ENCODE measurements at places on chromosomes 6 and 20. TPM values are rescaled to one million over a fixed set of nuclear protein-coding genes. Genes with fewer than 3 reads are reported as not detected.

The SLC22A2 gene
- 0.27 TPM for total RNA-seq

The CPNE5 gene
- 1.9 TPM for total RNA-seq

The MRAP2 gene
- 0.55 TPM for total RNA-seq

The HTR1B gene
- not detected for total RNA-seq

The RPP40 gene
- 5.8 TPM for total RNA-seq

The LY6G5C gene
- total RNA-seq: 1.1 TPM

The GRIK2 gene
- total RNA-seq: 5.4 TPM

The PHACTR1 gene
- 7.5 TPM for total RNA-seq

DNA sequence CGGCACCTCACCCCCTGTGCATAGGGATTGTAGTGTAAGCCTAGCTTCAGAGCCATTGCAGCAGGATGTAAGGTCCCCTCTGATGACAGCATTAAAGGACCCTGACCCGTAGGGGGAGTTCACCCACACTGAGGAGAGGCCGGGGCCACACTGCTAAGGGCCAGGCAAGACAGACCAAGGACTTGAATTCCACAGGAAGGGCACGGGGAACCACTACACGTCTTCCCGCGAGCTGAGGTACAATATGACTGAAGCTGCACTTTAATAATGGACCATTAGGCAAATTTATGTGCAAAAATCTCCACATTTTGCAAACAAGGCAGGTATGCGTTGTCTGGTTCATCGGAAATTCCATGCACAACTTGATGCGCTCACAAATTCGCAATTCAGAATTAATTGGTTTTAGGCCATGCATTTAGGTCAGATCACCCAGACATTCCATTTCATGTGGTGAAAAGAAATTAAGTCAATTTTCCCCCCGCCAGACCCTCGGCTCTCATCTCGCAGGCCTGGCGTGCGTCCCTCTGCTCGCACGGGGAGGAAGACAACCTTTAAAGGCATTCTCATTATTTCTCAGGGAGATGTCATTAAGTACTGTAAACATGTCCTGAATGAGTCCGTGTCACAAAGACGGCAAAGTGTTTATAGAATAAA, 111.8 kb downstream of the FOXA2 start:
- H3K27ac ChIP-seq: no peak overlapping the region

- peaks cover 62% of the 10 kb centered on the region for H3K4me1 ChIP-seq
- no peak for DNase-seq
- no peaks in the 10 kb centered on the region for H3K36me3 ChIP-seq
- no peaks in the 10 kb centered on the region for H3K27me3 ChIP-seq
- no peak overlapping the region for H3K4me3 ChIP-seq
Measured at GRCh38 chr20:2137552-2138201, 36.0 kb downstream of the STK35 start.

GRCh38 chr6:44304282-44305199, 8.6 kb downstream of the AARS2 start:
- no peak overlapping the region for H3K27ac ChIP-seq
- no peaks in the 10 kb centered on the region for H3K4me1 ChIP-seq
- H3K4me3 ChIP-seq: no peak overlapping the region
- no peak for DNase-seq
- peaks cover 67% of the 10 kb centered on the region for H3K36me3 ChIP-seq

- no peak for DNase-seq
- no peak overlapping the region for H3K4me3 ChIP-seq
- no peak overlapping the region for H3K27ac ChIP-seq
- H3K4me1 ChIP-seq: no peaks in the 10 kb centered on the region
Measured at GRCh38 chr6:21507811-21508210, 85.7 kb upstream of the SOX4 start.

DNA sequence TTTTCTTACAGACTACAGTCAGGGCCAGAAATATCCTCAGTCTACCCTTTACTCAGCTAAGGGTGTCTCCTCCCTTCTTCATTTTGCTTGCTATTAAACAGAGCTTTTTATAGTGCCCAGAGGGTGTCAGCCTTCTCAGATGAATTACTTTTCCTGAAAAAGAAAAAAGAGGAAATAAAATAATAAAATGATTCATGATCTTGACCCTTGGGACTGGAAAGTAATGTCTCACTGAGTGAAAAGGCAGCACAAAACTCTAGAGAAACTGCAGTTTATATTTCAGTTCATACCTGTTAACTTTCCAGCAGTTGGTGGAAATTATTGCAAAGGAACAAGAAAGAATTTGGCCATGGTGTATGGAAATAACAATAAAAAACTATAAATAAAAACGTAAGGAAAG, 170.6 kb downstream of the IBTK start:
- H3K4me3 ChIP-seq: no peak overlapping the region
- no peaks in the 10 kb centered on the region for H3K36me3 ChIP-seq
- no peak overlapping the region for H3K27ac ChIP-seq
- no peaks in the 10 kb centered on the region for H3K4me1 ChIP-seq

DNA sequence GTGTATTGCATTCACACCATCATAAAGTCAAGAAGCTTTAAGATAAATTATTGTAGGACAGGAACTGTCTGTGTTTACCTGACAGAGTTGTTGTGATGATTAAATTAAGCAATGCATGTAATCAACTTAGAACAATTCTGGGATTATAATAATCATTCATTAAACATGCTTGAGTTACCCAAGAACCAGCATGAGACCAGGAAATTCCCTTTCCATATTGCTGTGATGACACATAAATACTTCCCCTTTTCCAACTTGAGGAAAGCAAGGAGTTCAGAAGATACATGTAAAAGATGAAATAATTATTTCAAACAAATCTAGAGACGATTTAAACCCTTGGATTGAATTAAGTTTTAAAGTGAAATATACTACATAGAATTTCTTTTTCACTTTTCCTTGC, 404.4 kb downstream of the GJA1 start:
- H3K27ac ChIP-seq: no peak overlapping the region
- H3K36me3 ChIP-seq: no peaks in the 10 kb centered on the region
- no peaks in the 10 kb centered on the region for H3K27me3 ChIP-seq
- no peak for DNase-seq

DNA sequence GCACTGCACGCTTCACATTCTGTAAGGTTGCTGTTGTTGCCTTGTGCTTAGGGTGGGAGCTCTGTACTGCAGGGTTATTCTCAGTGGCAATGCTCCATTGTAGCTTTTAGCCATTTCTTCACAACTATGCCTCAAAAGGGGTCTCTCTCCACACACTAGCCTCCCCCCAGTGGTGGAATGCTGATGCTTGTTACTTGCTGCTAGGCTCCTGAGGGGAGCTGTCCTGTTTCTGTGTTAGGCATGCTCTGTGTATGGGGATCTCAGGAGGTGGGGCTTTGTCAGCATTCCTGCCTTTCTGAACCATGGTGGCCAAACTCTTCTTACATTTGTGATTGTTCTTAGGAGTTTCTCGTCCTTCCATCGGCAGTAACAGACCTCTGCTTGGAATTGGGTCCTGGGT, 18.8 kb downstream of the TMEM170B start:
- no peaks in the 10 kb centered on the region for H3K27me3 ChIP-seq
- no peaks in the 10 kb centered on the region for H3K36me3 ChIP-seq
- H3K4me3 ChIP-seq: no peak overlapping the region
- no peaks in the 10 kb centered on the region for H3K4me1 ChIP-seq
- H3K27ac ChIP-seq: no peak overlapping the region
- no peak for DNase-seq

- no peaks in the 10 kb centered on the region for H3K36me3 ChIP-seq
- H3K27me3 ChIP-seq: no peaks in the 10 kb centered on the region
- no peak overlapping the region for H3K27ac ChIP-seq
- H3K4me1 ChIP-seq: peaks cover 24% of the 10 kb centered on the region
- H3K4me3 ChIP-seq: no peak overlapping the region
- DNase-seq: peak; percentile 71
Measured at GRCh38 chr20:63972312-63973159, 2.8 kb upstream of the ZNF512B start.

- H3K4me1 ChIP-seq: peaks cover 63% of the 10 kb centered on the region
- H3K27me3 ChIP-seq: no peaks in the 10 kb centered on the region
- DNase-seq: peak; percentile 84
- H3K4me3 ChIP-seq: no peak overlapping the region
Measured at GRCh38 chr6:35057449-35058357, 83.4 kb downstream of the TCP11 start.

DNA sequence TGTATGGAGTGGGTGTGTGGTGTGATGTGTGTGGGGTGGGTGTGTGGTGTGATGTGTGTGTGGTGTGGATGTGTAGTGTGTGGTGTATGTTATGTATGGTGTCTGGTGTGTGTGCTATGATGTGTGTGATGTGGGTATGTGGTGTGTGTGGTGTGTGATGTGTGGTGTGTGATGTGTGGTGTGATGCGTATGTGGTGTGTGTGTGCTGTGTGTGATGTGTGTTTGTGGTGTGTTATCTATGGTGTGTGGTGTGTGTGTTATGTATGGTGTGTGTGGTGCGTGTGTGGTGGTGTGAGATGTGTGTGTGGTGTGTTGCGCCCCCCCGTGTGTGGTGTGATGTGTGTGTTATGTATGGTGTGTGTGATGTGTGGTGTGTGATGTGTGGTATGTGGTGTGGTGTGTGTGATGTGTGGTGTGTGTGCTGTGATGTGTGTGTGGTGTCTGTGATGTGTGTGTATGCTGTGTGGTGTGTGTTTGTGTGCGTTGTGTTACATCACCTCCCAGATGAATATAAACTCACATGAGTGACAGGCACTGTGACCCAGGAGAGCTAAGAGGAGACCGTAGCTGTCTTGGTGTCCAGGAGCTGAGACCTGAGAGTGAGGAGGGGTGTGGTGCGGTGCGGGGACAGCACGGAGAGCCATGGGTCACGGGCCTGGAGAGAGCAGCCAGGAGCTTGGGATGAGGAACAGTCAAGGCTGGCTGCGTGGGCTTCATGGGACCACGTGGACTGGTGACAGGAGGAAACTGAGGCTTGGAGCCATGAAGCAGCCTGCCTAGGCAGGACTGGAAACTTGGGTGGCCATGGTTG, 8.8 kb downstream of the DLGAP4 start:
- no peaks in the 10 kb centered on the region for H3K36me3 ChIP-seq
- H3K27ac ChIP-seq: no peak overlapping the region

- no peak for DNase-seq
- H3K27me3 ChIP-seq: no peaks in the 10 kb centered on the region
- no peak overlapping the region for H3K4me3 ChIP-seq
- H3K4me1 ChIP-seq: no peaks in the 10 kb centered on the region
- H3K36me3 ChIP-seq: no peaks in the 10 kb centered on the region
Measured at GRCh38 chr20:11375335-11375734, 542.4 kb upstream of the BTBD3 start.

DNA sequence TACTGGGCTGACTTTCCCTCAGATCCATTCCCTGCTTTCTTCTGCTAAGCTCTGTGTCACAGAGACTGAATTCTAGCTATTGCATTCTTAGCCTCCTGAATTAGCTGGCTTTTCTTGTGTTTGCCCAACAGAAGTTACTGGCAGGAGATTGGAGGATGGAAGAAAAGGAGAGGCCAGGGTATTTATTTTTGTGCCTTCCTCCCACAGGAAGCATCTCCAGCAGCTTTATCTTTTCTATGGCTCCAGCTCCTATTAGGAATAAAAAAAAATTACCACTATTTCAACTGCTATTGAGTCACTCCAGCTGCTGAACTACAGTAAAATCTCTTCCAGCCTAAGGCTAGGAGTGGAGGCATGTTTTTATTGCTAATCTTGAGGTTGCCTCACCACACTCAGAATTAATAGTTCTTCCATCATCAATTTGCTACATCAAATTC, 492.4 kb downstream of the RFPL4B start:
- H3K27me3 ChIP-seq: no peaks in the 10 kb centered on the region
- H3K4me3 ChIP-seq: no peak overlapping the region
- no peak overlapping the region for H3K27ac ChIP-seq
- H3K36me3 ChIP-seq: no peaks in the 10 kb centered on the region
- no peak for DNase-seq
- H3K4me1 ChIP-seq: no peaks in the 10 kb centered on the region

Measured in sigmoid colon (tissue), 7 donors.